Fibroblast of skin of left quadriceps (primary cell): ENCODE measurements at places on chromosomes 16 and 17.
A peak's percentile ranks its signal among the peaks of the same experiment; 100 is the strongest.

DNA sequence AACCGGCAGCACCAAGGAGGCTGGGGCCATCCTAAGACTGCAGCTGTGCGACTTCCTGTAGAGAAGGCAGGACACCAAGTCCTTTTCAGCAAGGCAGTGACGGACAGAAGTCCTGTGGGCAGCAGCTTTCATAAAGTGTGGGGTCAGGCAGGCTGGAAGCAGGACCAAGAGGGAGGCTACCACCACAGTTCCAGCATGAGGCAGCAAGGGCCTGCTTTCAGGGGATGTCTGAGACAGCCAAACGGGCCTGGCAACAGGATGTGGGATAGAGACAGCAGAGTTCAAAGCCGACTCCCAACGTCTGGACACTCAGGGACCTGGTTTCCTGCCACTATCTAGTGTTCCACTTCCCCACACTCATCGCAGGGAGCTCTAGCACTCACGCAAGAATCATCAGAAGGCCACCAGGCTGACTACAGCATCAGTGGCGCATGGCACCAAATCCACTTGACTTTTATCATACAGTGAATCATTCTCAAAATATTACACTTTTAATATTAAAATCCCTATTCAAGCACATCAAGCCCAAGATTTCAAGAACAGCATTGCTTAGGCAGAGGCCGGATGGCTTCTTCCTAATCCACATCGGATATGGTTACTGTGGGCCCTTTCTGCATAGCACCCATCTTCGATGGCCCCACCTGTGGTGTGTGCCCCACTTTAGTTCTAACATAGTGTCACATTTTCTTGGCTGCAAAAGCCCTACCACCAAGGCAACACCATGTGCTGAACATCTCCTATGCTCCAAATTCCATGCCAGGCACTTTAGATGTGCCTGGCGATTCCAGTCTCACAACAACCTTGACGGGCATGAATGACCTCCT, 5.2 kb downstream of the USP7 start:
- DNase-seq: no peak

DNA sequence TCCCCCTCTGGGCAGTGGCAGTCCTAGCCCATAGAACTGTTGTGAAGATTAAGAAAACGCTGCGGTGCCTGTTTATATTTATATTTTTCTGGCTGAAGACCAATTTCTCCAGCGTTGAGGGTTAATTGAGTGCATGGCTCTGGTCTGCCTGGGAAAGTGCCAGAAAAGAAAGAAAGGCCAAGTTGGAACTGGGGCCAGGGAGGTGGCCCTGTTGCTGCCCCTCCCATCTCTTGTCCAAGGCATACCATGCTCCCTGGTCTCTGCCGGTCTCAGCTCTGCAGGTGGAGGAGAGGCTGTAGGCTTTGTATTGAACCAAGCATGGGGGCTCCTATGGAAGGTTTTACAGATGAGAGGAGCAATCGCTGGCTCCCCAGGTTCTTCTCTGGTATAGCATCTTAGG, 124.7 kb downstream of the MGAT5B start:
- no peak for DNase-seq

GRCh38 chr16:49967012-49967559, 57.9 kb upstream of the CNEP1R1 start:
- no peak for DNase-seq

DNA sequence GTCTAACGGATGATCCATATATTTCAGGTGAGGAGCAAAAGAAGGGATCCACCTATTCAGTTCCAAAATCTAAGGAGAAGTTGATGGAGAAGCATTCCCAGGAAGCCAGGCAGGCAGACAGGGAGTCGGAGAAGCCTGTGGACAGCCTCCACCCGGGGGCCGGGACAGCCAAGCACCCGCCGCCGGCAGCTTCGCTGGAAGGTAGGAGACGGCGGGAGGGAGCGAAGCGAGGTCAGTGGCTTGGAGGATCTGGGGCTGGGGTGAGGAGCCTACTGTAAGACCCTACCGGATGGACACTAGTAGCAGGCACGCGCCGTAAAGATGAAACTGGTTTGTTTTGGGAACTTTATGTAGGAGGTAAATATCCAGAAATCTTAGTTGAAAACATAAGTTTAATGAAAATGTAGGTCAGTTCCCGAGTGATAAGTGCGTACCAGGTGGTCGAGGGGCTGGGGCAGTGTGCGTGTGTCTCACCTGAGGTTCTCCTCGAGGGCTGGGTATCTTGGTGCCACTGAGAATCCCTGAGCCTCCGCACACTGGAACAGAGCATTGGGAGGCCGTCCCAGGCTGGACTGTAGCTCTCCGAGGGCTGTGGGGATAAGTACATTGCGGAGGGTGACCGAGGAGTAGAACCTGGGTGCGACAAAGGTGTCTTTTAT, 714 bp downstream of the SPATA33 start:
- no peak for DNase-seq

- DNase-seq: no peak
Measured at GRCh38 chr16:29858149-29858849, 4.7 kb downstream of the CDIPT start.

GRCh38 chr16:5502467-5502869, 404.9 kb upstream of the EEF2KMT start:
- DNase-seq: no peak

DNA sequence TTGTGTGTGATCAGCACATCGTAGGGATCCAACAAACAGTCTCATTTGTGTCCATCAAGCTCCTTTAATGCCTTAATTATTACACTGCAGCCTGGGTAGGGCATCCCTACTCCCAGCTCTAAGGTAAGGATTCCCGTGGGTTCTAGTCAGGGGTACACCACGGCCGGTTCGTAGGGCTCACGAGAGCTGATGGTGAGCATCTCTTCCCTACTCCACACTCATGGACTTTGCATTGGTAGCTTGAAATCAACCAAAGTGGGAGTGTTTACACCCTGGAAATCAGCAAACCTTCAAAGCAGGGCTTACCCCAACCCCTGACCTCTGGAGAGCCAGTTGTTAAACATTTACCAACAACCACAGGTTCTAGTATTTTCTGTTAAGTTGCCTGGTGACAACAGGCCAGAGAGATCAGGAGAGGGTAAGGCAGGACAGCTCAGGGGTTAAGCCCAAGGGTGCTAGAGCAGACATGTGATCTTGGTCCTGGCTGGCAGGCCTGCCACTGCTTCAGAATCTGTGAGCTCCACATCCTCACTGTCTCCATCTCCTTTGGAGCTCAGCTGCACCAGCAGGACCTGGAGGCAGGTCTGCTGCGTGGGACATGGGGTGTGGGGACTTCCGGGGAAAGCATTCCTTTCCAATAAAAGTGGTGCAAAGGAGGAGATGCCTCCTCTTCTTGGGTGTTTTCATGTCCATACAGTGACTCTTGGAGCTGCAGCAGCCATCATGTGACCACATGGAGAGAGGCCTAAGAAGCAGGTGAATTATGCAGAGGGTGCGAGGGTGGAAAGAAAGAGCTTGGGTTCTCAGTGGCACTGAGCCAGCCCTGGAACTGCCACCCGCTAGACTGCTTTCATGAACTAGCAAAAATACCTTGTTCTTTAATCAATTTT, 36.1 kb upstream of the ZCCHC14 start:
- no peak for DNase-seq

DNA sequence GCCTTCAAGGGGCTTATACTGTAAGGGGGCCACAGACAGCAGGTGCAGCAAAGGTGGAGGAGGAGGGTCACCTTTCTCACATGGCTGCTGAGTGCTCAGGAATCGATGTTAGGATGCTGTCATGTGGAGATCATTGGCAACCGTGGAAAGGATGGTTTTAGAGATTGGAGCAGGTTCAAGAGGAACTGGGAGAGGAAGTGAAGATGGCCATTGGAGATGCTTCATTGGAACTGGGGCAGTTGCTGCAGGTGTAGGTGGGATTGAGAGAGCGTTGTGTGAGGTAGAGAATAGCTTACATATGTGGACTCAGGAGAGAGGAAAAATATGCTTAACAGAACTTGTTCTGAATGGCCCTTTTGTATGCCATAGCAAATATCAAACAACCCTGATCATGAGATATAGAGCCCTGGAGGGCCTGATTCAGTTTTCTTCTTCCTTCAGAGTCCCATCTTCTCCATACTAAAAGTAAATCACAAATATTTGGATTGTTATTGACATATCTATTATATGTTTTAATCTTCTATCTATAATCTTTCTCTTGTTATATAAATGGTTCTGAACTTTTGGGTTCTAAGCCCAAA, 40.8 kb downstream of the LDHD start:
- DNase-seq: no peak

DNA sequence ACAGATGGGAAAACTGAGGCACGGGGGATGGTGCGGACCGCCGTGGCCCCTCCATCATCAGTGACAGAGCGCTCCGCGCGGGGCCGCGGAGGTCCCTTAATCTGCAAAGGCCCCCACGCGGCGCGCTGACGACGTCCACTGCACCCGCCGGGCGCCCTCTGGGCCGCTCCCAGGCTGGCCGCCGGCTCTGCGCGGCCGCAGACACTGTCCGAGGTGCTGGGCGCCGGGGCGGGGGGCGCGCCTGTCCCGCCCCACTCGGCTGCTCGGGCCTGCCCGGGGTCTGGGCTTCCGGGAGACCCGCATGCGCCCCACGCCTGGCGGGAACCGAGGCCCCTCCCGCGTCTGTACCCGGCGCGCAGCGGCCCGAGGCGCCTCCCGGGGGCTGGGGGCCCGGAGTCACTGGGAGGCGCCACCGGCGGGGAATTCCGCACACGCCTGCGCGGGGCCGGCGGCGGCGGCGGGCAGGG, 550 bp upstream of the RNF213 start:
- DNase-seq: peak; percentile 33

- no peak for DNase-seq
Measured at GRCh38 chr17:7292194-7292593, 2.2 kb downstream of the YBX2 start.

- DNase-seq: no peak
Measured at GRCh38 chr17:65485388-65486299, 75.8 kb downstream of the AXIN2 start.

DNA sequence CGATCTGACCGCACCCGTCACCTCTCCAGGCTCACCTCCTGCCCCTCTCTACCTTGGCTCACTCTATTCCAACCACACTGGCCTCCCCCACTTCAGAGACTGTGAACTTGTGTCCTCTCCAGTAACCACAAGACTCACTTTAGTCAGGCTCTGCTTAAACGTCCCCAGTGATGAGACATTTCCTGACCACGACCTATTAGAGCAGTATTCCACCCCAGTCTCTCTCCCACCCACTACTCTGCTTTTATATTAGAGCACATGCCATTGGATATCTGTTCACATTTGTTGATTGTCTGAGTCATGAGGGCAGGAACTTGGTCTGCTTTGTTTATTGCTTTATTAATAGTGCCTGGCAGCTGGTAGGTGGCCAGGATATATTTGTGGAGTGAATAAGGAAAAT, 20.1 kb downstream of the COX11 start:
- DNase-seq: peak; percentile 43

GRCh38 chr16:71348262-71349085, 10.0 kb upstream of the CALB2 start:
- DNase-seq: no peak

GRCh38 chr16:8611886-8612600, 9.5 kb upstream of the METTL22 start:
- no peak for DNase-seq

GRCh38 chr17:4045487-4045886, 81.2 kb upstream of the ATP2A3 start:
- no peak for DNase-seq

GRCh38 chr17:9115214-9116191, 94.2 kb downstream of the NTN1 start:
- peak; percentile 28 for DNase-seq

DNA sequence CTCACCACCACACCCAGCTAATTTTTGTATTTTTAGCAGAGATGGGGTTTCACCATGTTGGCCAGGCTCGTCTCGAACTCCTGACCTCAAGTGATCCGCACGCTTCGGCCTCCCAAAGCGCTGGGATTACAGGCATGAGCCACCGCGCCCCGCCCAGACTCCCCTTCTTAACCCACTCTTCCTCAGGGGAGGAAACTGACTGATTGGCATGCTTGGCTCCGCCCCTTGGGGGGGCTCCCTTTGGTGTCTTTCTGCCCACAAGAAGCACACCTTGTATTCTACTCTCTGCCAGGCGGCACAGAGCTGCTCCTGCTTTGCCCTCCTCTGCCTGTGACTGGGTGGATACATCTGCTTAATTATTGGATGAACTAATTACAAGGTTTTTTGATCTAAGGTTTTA, 4.7 kb upstream of the ASGR2 start:
- DNase-seq: no peak

DNA sequence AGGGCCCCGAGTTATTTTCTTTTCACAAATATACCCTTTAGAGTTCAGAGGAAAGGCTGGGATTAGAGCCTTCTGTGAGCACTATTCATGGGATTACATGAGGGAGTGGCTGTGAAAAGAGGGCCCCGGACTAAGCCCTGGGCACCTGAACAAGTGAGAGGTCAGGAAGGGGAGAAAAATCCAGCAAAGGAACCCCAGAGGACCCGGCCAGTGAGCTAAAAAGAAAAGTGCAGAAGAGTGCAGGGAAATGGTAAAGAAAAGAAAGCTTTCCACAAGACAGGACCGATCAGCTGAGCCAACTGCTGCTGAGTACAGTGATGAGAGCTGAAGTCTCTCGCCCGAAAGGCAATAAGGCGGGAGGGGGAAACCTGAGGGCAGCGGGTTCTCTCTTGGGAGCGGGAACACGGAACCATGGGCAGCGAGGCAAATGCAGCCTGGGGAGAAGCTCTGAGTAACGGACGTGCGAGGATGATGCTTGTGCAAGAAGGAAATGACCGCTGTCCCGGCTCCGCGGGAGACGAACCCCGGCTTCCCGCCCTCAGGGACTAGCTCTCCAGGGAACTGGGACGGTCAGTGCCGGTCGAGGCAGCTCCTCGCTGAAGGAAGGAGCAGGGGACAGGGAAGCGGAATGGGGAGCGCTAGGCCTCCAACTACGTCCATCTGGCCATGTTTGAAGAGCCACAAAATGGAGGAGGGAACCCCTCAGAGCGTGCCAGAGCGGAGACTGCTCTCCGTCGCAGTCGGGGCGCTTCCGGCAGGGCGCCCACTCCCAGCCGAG, 665 bp upstream of the ALDH3A2 start:
- peak; percentile 30 for DNase-seq

DNA sequence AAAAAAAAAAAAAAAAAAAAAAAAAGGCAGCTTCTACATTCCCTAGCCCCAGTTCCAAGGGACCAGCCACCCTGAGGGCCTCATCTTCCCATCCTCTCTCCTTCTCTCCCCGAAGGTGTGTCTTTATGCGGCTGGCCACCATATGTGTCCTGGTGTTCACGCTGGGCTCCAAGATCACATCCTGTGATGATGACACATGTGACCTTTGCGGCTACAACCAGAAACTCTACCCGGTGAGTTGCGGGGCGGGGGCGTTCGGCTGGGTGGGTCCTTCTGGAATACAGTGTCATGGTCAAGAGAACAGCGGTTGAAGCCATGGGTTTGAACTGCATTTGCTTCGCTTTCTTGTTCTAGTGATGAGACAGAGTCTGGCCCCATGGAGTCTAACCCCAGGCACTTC, 22.6 kb upstream of the COQ7 start:
- no peak for DNase-seq

GRCh38 chr16:75566758-75567255, 628 bp downstream of the GABARAPL2 start:
- no peak for DNase-seq
